ENCODE measurements at places on chromosomes 3 and 15.

- DNase-seq: no peak
Measured at GRCh38 chr15:59376733-59377132, 4.1 kb upstream of the MYO1E start.

GRCh38 chr3:169594402-169594801 lies 69.1 kb downstream of the MECOM start:
- DNase-seq: no peak

DNA sequence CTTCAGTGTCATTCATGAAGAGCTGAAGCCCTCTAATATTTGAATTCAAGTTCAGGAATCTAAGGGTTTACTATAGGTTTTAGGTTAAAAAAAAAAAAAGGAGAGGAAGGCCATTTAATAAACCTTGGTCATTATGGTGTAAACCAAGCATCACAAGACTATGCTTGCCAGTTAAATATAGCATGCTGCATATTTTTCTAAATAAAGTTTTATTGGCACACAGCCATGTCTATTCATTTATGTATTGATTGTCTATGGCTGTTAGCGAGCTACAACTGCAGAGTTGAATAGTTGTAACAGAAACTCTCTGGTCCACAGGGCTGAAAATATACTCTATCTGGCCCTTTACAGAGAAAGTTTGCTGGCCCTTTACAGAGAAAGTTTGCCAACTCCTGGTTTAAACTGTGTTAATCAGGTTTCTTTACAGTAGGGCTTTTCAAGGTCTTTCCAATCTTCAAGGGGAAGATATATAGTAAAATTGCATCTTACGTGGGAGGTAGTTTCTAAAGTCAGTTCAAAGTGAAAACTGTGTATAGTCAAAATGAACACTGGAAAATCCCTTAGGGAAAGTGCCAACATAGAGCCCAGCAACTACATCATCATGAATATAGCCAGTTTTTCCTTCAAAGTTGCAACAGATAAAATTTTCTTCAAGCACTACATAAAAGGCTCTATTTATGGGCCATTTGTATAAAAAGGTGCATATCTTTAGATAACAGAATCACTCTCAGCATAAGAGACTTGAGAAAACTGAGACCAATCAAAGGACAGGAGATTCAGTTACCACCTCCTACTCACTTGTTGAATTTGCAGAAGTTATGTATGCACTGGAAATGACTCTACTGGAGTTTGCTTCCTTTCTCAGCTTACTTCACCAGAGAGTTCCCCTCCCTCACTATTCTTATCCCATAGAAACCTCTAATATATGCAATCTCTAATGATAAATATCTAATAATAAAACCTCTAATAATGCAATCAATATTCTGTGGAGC lies 49.7 kb upstream of the FRMD4B start:
- DNase-seq: no peak

DNA sequence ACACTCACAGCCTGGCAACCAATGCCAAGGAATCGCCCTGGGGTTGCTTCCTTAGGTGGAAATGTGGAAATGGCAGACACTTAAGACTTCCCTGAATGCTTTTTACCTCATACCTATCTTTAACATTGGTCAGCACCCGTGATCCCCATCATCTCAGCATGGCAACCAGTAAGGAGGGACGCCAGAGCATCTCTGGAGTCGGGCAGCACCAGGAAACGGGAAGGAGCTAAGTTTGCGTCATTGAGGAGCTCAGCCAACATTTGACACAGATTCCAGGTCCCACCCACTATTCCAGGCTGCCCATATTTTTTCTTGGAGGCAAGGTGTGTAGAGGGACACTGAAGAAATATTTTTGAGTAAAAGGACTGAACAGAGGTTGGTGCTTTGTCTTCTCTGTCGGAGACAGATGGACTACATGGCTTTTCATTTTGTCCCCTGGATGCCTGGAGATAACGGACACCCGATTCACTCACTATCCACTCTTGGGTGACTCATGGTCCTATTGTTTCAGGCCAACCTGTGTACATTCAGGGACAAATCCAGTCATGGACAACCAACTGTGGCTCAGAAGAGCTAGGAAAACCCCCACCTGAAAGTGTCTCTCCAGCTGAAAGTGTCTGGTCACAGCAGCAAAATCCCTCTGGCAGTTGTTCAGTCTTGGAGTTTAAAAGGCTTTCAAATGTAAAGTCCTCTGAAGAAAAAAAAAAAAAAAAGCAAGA lies 70.4 kb upstream of the OXTR start:
- DNase-seq: no peak

- no peak for DNase-seq
Measured at GRCh38 chr3:99442599-99442998, 195.8 kb upstream of the COL8A1 start.

DNA sequence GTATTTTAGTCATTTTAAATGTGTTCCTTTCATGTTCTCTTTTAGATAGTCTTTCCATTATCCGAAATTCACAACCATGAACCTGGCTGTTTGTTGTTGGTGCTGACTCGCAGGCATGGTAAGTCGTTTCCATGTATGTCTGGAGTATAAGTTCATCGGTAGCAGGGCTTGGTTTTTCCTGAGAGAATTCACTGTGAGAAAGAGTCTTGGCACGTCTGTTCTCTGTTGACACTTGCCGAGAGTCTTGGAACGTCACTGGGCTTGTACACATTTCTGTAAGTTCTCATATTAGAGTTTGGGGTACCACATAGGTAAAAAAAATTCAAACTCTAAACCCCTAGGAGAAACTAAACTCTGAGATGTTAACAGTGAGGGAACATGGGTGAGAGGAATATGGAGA lies 29.4 kb upstream of the EIF4A2 start:
- DNase-seq: no peak

DNA sequence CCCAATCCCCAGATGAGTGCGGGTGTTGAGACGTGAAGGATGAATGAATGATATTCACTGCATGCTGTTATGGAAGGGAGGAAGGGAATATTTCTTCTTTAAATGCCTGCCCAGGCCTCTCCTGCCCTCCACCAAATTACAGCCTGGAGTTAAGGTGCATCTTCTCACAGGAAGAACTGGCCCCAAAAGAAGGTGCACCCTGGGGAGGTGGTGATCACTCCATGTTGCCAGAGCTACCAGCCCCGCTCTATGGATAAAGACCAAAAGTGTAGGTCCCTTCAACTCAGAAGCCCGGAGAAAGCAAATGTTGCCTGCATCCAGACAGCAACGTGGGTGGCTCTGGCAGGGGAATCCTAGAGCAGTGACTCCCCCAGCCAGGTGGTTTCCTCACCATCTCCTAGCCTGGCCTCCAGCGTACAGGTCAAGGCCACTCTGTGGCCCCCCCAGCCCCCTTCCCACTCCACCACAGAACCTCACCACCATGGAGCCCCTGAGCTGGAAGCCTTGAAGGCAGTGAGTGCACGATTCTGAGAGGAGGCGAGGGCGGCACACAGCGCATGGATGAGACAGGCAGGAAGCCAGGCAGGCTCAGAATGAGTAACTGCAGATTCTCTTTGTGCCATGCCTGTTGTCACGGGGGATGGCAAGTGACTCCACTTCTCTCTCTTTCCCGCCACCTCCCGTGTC lies 3.5 kb upstream of the VIPR1 start:
- DNase-seq: no peak

DNA sequence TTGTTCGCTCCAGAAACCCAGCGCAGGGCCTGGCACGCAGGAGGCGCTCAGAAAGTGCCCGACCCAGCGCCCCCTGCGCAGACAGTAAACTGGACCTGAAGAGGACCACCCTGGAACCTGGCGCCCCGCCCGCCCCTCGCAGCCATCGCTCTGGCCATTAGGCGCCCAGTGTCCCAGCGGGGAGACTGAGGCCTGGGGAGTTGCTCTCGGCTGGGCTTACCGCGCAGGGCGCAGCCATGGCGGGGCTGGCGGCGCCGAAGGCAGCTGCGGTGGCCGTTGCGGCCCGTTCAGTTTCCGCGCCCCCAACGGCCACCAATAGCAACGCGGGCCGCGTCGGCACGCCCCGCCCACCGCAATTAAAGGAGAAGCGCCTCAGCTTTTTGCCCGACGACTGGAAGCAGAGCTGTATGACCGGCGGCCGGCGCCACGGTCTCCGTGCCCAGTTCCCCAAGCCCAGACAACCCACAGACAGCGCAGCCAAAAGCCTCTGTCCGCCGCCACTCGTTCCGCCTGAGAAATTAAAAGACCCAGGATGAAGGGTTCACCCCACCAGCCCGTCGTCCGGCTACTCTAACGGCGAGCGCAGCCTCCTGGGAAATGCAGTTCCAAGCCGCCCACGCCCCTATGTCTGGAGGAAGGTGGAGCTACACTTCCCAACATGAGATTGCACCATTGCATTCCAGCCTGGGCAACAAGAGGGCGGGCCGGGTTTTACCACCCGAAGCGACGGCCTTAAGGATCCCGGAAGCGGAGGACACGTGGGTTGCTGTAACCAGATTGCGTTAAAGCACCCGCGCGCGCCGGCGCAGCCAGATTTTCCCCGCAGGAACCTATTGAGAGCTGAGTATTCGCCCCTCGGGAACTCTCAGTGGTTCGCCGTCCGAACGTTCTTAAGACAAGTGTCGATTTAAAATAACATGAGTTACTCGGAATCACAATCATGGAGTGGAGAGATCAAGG lies at the start of gene POC1A:
TSS of gene POC1A (minus strand) at position 289 of the 960 bp plus-strand sequence. CDS start at position 238, 51 bp downstream.
- peak; percentile 97 for DNase-seq

GRCh38 chr15:78304216-78305066 lies 5.0 kb upstream of the SKIC8 start:
- DNase-seq: no peak

DNA sequence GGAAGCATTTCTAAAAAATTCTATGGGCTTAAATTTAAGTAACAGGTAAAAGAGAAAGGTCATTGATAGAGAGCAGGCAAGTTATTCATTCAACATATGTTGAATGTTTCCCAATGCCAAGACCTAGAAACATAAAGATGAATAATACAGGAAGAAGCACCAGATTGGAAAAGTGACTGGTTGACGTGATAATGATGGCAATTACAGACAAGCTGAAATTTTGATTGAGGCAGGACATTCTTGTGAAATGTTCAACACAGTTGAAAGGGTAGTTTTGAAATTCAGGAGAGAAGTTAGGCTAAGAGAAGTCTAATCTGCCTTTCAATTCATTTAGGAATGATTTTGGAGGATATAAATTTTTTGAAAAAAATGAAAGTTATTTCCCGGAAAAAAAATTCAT lies 536.3 kb upstream of the NAALADL2 start:
- DNase-seq: no peak

DNA sequence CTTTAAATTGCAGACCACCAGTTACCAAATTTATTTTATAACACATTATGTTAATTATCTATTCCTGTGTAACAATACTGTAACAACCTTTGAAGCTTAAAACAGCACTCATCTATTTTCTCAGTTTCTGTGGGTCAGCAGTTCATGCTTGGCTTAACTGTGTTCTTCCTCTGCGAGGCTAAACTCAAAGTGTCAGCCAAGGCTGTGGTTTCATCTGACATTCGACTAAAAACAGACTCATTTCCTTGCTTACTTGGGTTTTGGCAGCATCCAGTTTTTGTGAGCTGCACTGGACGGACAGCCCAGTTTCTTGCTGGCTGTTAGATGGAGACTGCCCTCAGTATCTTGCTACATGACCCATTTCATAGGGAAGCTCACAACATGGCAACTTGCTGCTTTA lies 247.3 kb upstream of the KCNH8 start:
- no peak for DNase-seq

GRCh38 chr3:4907643-4908432 lies 71.4 kb upstream of the BHLHE40 start:
- DNase-seq: no peak

DNA sequence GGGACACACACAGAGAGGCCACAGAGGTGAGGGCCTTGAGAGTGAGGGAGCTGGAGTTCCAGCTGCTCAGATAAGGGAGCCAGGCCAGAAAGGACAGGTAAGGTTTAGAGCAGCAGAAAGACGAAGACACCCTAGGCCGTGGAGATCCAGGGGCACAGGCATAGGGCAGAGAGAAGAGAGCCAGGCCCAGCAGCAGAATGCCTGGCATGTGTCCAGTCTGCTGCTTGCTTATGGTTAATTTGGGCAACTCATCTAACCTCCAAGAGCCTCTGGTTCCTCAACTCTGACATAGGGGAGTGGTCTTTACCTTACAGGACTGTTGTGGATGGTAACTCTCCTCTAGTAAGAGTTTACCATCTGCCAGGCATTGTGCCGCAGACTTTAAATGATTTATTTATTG lies 35.9 kb downstream of the STARD5 start:
- DNase-seq: no peak

- DNase-seq: no peak
Measured at GRCh38 chr3:127722091-127722784, 49.5 kb downstream of the ABTB1 start.

GRCh38 chr15:43872416-43873020 lies 45.7 kb downstream of the WDR76 start:
- DNase-seq: peak; percentile 88

- no peak for DNase-seq
Measured at GRCh38 chr15:59290295-59291212, 82.1 kb downstream of the MYO1E start.

DNA sequence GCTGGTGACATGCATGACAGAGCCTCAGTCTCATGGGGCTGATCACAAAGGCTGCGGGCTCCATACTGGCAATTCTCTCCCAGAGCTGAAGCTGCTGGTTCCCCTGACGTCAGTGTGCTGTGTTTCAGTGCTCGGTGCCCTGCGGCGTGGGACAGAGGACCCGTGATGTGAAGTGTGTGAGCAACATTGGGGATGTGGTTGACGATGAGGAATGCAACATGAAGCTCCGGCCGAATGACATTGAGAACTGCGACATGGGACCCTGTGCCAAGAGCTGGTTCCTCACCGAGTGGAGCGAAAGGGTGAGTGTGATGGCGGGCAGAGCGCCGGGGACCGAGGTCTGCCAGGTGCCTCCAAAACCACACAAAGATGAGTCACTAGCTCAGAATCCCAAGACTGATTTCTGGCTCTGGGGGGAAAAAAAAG lies 62.0 kb upstream of the NR2E3 start:
- no peak for DNase-seq

GRCh38 chr15:70281261-70281810 lies 183.6 kb upstream of the TLE3 start:
- DNase-seq: no peak

DNA sequence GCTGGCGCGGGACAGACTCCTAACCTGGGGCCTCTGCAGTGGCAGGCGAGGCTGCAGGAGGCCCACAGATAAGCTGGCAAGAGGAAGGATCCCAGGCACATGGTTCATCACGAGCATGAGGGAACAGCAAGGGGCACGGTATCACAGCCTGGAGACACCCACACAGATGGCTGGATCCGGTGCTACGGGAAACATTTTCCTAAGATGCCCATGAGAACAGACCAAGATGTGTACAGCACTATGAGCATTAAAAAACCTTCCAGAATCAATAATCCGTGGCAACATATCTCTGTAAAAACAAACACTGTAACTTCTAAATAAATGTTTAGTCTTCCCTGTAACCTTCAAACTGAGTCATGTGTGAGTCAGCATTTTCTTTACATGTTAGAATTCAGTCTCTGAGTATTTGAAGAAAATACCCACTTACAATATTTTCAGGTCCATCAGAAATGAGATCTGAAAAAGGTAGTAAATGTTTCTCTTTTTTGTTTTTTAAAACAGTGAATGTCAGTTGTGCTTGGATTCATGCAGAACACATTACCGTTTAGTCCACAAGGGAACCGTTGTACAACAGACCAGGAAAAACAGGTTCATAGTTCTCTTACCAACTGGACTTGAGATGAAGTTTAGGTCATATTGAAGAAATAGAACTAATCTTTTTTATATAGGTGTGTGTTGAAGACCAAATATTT lies 75.9 kb downstream of the BOC start:
- DNase-seq: peak; percentile 60

- DNase-seq: no peak
Measured at GRCh38 chr3:23607184-23607847, 198.4 kb upstream of the UBE2E1 start.
